ENCODE measurements at places on chromosomes 5 and 9.

DNA sequence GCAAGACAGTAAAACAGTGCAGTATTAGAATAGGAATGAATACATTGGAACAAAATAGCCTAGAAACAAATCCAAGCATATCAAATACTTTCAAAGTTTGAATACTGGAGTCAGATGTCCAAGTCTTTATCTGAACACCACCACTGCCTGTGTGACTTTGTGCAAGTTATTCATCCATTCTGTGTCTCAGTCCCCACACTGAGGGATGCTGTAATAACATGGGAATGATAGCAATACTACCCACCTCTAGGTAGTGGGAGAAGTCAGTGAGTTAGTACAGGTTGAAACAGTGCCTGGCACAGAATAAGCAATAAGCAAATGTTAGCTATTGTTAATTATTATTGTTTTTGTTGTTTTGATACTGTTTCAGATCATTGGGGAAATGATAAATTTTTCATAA lies 130.9 kb downstream of the SUSD1 start:
- DNase-seq = no peak

- no peak for DNase-seq
Measured at GRCh38 chr5:136910625-136911024, 545.3 kb upstream of the TRPC7 start.

GRCh38 chr5:43573058-43573457 lies 16.2 kb upstream of the PAIP1 start:
- DNase-seq = no peak

DNA sequence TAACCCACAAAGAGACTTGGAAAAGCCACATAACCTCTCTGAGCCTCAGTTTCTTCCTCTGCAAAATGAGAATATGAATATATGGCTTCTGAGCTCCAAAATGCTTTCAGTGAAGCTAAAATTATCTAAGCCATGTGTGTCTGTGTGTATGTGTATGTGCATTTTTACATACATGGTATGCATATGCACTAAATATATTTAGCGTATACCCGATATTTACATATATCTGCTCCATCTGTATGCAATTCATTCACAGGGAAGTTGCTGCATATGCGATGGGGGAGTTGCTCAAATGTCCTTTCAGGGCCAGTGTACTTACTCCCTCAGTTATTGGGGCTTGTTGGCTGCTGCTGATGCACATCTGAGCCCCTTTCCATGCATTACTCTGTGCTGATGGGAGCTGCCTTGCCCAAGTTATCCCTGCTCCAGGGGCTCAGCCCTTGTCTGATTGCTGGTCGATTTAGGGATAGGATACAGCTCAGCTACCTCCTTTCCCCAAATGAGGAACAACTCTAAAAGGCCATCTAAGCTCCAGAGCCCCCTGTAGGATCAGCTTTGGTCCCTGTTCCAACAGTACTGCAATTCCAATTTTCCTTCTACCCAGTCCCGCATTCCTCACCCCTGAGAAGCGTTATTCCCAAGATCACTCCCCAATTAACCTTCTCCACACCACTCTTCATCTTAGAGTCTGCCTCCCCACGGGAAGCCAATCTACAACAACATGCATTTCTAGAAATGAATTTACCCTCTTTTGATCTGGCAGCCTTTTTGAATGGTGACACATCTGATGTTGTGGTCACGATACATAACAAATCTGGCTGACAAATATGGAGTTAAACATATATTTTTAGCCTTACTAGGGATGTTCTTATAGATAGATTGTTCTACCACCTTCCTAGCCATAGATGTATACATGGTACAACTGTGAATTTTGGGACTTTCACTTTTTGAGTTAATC lies 15.9 kb downstream of the RHOBTB3 start:
- DNase-seq = no peak

DNA sequence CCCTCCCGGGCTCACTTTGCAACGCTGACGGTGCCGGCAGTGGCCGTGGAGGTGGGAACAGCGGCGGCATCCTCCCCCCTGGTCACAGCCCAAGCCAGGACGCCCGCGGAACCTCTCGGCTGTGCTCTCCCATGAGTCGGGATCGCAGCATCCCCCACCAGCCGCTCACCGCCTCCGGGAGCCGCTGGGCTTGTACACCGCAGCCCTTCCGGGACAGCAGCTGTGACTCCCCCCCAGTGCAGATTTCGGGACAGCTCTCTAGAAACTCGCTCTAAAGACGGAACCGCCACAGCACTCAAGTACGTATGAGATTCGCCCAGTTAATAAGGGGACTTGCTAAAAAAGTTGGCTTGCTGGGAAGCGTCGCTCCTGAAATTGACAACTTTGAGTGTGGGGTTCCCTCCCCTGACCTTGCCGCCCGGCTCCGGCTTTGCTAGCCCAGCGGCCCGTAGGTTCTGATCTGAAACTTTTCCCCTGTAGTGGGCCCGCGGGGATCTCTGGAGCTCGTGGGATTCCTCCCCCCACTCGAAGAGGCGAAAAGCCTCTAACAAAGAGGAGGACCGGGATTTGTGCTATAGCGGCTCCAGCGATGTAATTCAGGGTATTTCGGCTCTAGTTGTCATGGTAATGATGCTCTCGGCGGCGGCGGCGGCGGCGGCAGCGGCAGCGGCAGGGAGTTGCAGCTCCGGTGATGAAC lies 572 bp downstream of the NR4A3 start:
- DNase-seq = peak; percentile 35

- DNase-seq = no peak
Measured at GRCh38 chr5:157611571-157612476, 36.2 kb upstream of the ADAM19 start.

GRCh38 chr5:32058101-32058500 lies 116.0 kb downstream of the GOLPH3 start:
- DNase-seq = no peak

GRCh38 chr5:128287740-128288139 lies 204.2 kb downstream of the SLC12A2 start:
- no peak for DNase-seq

GRCh38 chr9:113349445-113350094 lies at the start of gene BSPRY:
Gene BSPRY, plus strand, starts transcription at chr9:113349541. Its CDS starts 39 bp downstream, at chr9:113349580.
- no peak for DNase-seq

GRCh38 chr5:167950126-167950721 lies 341.2 kb upstream of the WWC1 start:
- no peak for DNase-seq

DNA sequence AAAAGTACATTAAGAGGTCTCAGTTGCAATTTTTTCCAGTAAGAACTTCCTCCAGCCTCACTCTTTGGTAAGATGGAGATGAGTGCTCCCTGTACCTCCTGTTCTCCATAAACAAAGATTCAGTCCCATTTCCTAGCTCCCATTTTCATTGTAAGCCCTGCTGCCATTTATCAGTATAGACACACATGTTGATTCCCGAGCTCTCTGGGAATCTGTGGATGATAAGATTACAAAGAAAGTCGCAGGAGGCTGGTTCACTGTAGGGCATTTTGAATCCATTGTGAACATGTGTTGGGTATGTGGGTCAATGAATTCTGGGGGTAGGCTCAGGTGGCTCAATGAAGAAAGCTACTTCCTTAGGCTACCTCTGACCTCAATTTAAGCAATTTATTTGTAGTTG lies 36.7 kb downstream of the RGMB start:
- no peak for DNase-seq

- no peak for DNase-seq
Measured at GRCh38 chr9:76624391-76625048, 139.7 kb upstream of the PCA3 start.

DNA sequence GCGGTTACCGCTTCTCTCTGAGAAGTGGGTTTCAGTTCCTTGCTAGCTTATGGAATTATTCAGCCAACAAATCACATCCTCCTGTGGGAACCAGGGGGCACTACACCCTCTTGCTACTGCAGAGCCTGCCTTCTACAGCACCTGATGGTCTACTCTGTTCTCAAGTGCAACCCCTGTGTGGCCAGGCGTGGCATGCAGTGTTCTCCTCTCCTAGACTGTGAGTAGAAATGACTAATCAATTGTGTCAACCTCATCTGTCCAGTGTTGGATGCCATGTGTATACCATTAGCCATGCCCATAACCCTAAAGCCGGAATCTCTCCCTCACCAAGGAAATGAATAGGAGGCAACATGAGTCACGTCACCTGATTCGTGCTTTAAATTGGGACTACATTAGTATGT lies 117.2 kb upstream of the LIFR start:
- no peak for DNase-seq

- no peak for DNase-seq
Measured at GRCh38 chr9:21095561-21095960, 17.8 kb upstream of the IFNB1 start.
